Activated T-cell treated with anti-CD3 and anti-CD28 coated beads for 4 hours (primary cell): ENCODE measurements at places on chromosomes 4 and X.

DNA sequence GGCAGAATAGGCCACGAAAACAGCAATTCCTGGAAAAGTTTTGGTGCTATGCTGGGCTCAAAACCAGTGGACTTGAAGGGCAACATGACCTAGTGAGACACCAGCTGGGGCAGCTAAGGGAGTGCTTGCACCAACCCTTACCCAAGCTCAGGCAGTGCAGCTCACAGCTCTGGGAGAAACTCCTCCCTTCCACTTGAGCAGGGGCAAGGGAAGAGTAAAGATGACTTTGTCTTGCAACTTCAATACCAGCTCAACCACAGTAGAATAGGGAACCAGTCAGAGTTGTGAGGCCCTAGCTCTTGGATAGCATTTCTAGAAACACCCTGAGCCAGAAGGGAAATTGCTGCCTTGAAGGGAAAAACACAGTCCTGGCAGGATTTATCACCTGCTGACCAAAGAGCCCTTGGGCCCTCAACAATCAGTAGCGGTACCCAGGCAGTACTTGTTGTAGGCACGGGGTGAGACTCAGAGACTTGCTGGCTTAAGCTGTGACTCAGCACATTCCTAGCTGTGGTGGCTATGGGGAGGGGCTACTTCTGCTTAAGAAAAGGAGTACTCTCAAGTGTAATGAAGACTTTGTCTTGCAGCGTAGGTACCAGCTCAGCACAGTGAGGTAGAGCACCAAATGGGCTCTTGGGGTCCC, 19.7 kb upstream of the ABCG2 start:
- DNase-seq: no peak

DNA sequence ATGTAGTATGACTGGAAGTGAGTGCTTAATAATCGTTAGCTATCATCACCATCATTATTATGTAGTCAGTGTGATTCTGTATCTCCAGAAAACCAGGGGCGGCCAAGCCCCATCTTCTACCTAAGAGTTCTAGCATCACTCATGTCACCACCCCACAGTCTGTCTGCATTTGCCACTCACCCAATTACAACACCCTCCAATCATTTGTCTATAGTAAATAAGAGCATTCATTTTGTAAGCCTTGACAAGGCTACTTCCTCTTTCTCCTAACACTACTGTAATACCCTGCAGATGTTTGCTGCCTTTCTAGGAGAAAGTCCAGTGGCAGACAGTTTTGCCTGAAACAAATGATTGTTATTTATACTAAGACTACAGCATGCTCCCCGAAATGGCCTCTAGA, 15.8 kb upstream of the IL21 start:
- no peak for DNase-seq

DNA sequence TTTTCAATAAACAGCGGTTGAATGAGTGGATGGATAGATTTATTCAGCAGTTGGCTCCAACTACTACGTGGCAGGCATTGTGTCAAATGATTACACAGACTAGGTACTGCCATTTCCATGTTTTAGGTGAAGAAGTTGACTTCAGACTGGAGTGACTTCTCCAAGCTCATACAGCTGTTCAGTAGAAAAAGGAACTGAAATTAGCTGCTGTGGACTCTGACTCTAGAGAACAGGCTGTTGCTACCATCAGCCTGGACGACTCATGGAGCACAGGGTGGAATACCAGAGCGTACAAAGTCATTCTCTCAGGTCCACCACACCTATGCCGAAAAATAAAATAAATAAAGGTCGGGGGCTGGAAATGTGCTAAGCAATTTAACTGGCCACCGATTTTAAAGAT, 45.3 kb downstream of the TENM3 start:
- no peak for DNase-seq

DNA sequence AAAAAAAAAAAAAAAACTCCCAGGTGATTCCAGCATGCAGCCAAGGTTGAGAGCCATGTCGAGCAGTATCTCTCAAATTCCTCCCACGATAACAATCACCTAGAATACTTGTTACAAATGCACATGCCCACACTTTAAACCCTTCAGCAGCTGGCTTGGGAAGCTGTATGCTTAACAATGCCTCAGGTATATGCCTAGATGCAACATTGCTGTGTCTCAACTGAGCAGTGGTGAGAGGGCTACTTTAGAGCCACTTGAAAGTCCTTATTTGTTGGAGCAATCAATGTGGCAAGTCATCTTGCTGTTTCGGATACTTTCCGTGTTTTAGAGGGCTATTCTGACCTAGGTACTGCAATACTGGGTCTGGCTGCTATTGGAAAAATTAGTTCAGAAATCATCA, 487.4 kb downstream of the INPP4B start:
- DNase-seq: no peak

GRCh38 chr4:146098978-146099377, 76.5 kb upstream of the LSM6 start:
- DNase-seq: no peak

DNA sequence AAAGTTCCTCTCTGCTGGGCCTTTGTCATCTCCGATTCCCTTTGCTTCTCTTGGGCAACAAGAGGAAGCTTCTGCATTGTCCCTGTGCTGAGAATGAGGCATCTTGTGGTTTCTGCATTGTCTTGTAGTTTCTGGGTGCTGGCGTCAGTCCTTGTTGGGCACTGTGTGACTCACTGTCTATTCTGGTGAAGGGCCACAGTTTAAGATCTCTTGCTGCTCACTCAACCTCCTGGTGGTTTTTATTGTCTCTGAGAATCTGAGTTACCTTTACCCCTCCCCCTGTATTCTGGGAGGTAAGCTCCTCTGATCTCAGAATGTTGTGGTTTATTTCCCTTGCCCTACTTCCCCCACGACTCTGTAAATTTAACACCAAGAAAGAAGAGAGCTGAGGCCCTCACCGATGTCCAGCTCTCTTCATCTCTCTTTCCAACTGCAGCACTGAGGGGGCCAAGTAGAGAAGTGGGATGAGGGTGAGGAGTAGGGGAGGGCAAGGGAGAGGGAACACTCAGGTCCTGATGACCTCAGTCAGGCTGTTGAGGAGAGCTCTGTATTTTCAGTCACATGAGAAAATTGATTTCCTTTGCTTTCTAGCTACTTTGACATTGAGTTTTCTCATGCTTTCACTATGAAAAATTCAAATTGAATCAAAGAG, 441.6 kb upstream of the PITX2 start:
- no peak for DNase-seq

DNA sequence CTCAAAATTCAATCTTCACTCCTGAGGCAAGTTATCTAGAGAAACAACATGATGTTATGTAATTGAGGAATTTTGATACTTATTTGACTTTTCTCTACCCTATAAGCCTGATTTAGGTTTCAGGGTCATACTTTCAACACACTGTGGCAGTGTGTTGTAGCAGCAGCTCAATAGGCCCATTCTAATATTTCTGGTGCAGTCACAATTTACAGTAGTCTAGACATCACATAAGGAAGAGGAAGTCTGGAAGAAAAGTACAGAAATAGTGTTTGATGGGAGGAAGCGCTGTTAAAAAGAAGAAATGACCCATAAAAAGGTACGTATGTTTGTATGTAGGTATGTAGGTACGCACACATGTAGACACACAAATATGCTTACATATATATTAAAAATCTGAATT, 194.3 kb downstream of the ARHGAP24 start:
- no peak for DNase-seq

DNA sequence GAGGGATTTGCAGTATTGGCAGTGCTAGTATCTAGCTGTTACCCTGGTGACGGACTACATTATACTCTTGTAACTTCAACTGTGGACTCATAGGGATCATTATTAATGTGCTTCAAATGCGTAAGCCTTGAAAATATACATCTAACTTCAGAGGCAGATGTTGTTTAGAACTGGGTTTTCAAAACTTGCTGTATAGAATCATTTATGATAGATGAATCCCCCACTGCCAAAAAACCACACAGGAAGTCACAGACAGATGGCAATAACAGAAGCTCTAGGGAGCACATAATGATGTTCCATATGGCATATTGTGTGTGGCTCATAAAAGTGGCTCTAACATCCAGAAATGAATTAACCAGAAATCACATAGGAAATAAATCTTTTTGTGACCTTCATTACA, 62.3 kb upstream of the RELL1 start:
- DNase-seq: no peak

- no peak for DNase-seq
These were observed 92.2 kb downstream of the LPAR4 start for GRCh38 chrX:78839711-78840110.

DNA sequence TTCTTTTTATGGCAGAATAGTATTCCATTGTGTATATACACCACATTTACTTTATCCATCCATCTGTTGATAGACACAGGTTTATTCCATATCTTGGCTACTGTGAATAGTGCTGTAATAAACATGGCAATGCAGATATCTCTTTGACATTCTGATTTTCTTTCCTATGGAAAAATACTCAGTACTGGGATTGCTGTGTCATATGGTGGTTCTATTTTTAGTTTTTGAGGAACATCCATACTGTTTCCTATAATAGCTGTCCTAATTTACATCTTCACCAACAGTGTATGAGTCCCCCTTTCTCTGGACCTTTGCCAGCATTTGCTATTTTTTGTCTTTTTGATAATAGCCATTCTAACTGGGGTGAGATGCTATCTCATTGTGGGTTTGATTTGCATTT, 73.5 kb downstream of the GPAT3 start:
- no peak for DNase-seq

DNA sequence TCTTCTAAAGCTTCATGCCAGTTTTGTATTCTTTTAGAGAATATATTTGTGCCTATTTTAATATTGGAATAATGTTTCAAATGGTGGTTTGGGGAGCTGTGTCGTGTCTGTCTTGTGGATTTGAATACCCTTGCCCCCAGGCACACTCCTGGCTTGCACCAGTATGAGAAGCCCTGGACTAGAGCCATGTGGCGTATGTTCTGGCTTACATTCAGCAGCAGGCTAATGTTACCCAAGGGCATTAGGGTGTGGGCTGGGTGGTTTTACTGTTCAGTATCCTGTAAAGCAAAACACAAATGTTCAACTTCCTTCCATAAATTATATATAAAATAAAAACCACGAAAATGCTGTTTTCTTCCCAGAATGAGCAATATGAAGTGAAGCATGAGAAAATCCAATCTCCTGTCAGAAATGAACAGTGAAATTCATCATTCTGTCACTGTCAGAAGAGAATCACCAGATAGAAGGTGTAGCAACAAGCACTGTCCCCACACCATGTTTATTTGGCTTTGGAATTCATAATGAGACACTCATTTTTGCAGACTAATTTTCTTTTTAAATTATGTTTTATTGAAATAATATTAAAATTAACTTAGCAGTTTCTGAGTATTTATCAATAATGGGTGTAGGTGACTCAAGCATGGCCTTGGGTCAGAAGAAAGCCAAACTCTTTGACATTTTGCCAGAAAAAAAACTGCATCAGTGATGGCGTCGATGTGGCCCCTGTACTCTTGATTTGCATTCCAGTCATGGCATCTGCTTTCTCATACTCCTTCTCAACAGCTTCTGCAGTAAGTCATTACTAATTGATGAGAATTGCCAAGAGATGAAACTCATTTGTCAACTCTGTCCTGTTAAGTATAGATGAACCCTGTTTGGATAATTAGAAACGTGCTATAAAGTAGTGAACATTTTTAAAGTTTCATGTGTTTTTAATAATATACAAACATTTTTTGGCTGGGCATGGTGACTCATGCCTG, 43.8 kb downstream of the WWC2 start:
- no peak for DNase-seq

DNA sequence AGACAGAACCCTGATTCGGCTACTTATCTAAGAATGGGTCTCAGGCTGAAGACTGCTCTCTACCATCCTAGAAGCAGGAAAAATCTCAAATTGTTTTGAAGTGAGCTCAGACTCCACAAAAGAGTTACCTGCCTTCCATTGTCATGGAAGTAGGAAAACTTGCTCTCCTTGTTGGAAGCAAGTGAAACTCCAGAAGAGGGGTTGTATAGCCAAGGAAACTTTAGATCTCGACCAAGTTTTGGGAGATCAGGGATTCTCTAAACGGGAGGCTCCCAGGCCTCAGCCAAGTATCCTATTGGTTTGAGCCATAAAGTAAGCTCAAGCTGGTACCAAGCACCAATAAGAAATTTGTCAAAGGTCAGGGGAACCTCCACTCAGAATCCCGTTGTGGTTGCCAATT, 9.2 kb upstream of the FHDC1 start:
- DNase-seq: no peak

DNA sequence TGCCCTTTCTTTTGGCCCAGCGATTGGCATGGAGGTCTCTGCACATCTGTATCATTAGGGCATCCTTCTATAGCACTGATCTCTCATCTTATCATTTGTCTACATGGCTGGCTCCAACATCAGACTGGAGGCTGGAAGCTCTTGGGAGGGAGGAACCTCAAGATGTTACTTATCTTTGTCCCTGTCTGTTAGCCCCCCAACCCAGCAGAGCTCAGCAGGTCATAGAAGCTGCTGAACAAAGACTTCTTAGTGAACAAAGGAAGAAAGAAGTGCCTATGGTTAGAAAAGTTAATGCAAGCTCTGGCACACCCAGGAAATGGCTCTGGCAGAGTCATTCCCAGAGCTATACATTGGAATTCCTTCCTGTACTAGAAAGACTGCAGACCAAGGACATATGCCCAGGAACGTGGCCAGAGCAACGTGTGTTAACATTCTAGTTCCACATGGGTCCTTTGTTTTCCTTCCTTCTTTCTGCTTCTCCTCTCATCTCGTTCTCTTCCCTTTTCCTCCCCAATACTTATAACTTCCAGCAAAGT, 74.0 kb downstream of the SEL1L3 start:
- DNase-seq: no peak

GRCh38 chrX:147913570-147913969, 1.9 kb downstream of the FMR1 start:
- DNase-seq: no peak

GRCh38 chr4:677431-678293, 3.3 kb downstream of the MYL5 start:
- DNase-seq: no peak

GRCh38 chrX:8364369-8365141, 100.1 kb upstream of the VCX3B start:
- DNase-seq: no peak

DNA sequence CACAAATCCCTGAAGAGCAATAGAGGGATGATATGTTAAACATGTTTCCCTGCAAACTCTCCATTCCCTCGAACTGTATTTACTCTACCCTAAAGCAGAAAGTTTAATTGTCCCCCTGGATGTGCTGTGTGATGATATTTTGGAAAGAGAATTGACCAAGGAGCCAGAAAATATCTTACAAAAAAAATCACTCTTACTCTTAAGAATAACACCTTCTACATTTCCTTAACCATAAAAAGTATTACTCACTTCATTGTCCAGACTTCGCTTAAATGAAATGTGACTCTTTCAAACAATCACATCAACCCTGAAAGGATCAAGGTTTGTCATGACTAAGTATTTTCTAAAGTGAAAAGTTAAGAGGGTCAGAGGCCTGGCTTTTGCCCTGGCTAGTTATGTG, 49.0 kb upstream of the EGFL6 start:
- DNase-seq: no peak

GRCh38 chr4:84574069-84574720, 8.7 kb upstream of the CDS1 start:
- DNase-seq: no peak
